ENCODE measurements at places on chromosomes 6 and 20.

DNA sequence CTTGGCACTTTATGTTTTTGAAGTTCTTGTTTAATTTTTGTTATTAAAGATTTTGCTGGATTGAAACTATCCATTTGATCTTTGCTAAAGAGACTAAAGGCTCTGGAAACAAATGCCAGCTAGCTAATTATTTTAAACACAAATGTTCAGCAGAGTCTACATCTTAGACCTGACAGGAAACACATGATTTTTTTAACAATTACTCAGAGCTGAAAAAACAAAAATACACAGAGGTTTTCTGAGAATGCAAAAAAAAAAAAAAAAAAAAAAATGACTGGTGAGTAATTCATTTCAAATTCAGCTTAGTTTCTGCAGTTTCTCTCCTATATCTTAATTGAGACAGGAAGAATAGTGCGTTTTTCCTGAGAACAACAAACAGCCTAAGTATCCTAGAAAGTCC is 448.0 kb downstream of the TENT5A start:
- DNase-seq: peak; percentile 51

DNA sequence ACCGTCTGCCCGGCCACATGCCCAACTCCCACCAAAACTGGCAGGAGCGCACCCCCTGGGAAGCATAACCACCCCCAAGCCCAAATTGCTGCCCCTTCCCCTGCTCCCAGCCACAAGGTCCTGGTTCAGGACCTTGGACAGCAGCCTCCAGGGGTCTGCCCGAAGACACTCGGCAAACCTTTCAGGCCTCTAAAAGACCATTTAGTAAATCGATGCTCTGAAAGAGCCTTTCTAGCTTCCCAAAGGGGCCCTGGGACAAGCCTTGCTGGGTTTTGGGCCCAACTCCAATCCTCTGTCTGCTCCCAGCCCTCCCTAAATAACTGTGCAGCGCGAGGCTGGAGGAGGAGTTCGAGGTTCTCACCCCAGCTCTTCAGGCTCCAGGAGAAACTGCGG is 30.5 kb downstream of the GRM4 start:
- peak; percentile 26 for DNase-seq

DNA sequence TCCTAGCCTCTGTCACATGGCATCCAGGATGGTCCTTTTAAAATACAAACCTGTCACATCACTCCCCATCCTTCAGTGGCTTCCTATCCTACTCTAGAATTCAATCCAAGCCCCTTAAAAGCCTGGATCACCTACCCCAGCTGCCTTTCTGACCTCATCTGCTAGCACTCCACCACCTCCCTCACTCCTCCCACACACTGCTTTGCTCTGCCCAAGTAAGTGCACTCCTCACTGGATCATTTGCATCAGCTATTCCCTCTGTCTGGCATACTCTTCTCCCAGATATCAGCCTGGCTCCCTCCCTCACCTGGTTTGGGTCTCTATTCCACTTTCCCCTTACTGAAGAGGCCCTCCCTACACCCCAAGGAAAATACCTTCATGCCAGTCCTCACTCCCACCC is 10.5 kb downstream of the C6orf136 start:
- DNase-seq: no peak

GRCh38 chr6:39214846-39215639 is 14.2 kb downstream of the KCNK5 start:
- no peak for DNase-seq

- DNase-seq: no peak
These were observed 104.2 kb downstream of the ANKS1A start for GRCh38 chr6:34993213-34993612.

DNA sequence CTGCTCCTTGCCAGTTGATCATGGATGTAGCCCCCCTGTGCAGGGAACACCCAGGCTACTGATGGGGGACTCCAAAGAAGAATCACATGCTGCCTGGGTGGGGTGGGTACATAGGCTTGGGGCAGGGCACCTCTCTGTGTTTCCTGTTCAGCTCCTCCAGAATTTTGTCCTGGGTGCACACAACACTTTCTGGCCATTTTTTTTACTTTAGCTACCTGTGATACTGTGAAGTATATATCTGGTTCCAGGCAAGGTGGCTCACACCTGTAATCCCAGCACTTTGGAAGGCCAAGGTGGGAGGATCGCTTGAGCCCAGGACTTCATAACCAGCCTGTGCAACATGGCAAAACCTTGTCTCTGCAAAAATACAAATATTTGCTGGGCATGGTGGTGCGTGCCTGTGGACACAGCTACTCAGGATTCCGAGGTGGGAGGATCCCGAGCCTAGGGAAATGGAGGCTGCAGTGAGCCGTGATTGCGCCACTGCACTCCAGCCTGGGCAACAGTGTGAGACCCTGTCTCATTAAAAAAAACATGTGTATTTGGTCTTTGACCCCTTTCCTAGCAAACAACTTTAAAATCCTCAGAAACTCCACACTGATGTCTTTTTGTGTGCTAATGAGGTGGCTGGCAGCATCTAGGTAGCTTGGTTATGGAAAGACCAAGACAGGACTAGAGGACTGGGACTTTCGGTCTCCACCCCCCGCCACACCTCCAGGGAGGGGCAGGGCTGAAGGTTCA is 14.1 kb downstream of the SLC4A11 start:
- no peak for DNase-seq

- DNase-seq: peak; percentile 47
These were observed 968 bp downstream of the PHF3 start for GRCh38 chr6:63636518-63637021.

- peak; percentile 72 for DNase-seq
These were observed 13.2 kb upstream of the TFB1M start for GRCh38 chr6:155327326-155328073.

DNA sequence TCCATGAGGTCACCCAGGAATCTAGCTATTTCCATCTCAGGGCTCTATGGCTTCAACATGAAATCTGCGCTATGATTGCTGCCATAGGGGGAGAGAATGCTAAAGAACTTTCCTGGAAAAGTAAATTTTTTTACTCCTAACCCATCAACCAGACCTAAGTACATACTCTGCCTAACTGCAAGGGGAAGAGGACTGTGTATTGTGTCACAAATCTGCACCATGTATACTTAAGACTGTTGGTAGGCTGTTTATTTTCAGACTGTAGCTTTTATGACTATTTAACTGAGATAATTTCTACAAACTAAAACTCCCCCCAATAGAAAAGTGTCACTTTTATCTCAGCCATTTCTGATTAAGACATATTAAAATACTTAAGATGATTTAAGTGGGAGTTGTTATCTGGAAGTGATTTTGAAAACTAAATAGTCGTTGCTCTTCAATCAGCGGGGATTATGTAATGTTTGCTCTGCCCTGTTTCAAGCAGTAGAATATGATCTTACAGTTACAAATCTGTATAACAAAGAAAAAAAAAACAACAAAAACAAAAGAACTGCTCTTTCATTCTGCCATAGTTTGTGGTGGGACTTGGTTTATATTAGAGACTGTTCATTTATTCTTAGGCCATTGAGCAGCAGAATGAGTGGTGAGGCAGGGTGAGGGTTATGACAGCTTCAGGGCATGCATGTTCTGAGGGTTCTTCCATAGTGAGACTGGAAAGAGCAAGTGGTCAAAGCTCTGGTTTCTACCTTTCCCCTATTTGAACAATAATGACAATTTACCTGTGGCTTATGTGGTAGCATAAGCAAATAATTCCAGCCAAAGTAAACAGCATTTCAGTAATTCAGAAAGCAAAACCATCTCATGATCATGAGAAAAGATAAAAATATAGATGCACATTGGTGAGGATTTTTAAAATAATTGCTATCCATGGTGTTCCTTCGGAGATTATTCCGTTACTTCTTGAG is 126.3 kb upstream of the CEP162 start:
- no peak for DNase-seq

- peak; percentile 72 for DNase-seq
These were observed 19.8 kb downstream of the FKBP5 start for GRCh38 chr6:35668744-35669450.

DNA sequence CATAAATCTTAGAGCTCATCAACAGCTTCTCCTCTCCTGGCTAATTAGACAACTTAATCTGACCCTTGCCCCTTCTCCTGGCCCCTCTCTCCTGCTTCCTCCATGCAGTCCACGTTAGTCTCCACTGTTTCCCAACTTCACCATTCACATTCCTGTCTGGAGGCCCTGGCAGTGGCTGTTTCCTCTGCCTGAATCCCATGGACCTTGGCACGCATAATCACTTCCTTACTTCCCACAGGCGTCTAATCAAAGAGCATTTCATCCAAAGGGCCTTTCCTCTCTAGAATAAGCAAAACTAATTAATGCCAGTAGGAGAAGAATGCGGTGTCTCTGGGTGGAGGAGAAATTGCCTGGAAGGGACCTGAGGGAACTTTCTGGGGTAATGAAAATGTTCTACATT is 16.4 kb upstream of the XRN2 start:
- DNase-seq: no peak

DNA sequence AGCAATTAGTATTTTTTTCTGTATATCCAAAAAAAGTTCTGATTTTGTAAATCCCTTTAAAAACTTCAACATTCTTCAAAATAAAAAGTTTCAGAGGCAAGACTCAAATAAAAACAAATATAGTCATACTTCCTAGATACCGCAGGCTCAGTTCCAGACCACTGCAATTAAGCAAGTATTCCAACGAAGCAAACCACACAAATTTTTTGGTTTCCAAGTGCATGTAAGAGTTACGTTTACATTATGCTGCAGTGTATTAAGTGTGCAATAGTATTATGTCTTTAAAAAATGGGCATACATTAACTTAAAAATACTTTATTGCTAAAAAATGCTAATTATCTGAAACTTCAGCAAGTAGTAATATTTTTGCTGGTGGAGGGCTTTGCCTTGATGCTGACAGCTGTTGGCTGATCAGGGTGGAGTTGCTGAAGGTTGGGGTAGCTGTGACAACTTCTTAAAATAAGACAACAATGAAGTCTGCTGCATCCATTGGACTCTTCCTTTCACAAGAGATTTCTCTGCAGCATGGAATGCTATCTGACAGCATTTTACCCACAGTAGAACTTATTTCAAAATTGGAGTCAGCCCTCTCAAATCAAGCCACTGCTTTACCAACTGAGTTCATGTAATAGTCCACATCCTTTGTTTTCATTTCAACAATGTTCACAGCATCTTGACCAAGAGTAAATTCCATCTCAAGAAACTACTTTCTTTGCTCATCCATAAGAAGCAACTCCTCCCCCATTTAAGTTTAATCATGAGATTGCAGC is 46.0 kb downstream of the PHIP start:
- peak; percentile 85 for DNase-seq

DNA sequence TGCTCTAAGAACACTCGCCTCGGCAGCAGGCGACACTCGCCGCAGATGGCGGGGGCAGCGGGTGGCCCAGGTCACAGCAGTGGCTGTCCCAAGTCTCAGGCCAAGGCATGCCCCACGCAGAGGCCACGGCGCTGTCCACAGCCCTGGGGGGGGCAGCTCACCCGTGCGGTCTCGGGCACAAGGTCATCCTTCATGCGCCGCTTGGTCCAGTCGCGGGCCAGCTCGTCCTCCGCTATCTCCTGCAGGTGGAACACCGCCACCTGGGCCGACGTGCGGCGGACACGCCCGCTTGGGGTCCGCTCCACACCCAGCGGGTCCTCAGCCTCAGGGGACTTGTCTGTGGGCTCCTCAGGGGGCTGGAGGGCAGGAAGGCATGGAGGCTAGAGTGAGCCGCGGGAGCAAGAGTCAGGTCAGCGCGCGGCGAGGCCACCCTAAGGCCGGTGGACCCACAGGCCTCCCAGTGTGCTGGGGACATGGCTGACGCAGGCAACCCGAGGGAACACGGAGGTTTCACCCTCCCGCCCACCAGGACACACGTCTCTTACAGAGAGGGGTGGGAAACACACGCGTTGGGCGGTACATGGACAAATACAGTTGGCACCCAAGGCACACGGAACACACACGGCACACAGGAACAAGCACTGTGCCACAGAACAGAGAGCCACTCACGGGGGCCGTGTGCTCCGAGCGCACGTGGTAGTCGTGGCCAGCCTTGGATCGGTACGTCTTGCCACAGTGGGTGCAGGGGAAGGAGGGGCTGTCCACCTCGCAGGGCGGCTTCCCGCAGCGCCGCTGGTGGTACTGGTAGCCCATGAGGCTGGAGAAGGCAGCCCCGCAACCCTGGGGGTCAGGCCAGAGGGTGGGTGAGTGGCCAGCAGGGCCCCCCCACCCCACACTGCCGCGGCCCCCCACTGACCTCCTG is 6.5 kb upstream of the UCKL1 start:
- no peak for DNase-seq

DNA sequence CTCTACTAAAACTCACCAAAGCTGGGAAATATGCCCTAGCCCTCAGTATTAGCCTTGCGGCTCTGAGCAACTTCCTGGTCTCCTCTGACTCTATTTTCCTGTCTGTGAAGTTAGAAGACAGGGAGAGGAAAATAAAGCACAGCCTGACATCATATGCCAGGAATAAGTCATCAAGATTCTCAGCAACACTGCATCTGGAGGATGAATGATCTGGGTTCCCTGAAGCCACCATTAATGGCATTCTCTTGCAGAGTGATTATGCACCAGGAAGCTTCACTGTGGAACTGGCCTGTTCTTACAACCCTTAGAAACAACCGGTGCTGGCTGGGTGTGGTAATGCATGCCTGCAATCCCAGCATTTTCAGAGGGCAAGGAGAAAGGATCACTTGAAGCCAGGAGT is 12.4 kb downstream of the ADGRF5 start:
- peak; percentile 22 for DNase-seq

DNA sequence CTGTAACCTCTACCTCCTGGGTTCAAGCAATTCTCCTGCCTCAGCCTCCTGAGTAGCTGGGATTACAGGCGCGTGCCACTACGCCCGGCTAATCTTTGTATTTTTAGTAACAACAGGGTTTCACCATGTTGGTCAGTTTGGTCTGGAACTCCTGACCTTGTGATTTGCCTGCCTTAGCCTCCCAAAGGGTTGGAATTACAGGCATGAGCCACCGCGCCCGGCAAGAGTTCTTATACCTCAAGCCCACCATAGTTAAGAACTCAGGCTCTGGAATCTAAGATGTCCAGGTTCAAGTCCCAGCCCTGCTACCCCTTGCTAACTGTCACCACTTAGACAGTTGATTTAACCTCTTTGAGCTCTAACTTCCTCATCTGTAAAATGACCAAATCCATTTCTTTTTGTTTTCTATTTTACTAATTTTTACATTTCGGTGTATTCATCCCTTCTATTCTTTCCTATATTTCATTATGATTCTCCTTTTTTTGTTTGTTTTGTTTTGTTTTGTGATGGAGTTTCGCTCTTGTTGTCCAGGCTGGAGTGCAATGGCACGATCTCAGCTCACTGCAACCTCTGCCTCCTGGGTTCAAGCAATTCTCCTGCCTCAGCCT is 104.8 kb upstream of the ZNF217 start:
- DNase-seq: no peak

DNA sequence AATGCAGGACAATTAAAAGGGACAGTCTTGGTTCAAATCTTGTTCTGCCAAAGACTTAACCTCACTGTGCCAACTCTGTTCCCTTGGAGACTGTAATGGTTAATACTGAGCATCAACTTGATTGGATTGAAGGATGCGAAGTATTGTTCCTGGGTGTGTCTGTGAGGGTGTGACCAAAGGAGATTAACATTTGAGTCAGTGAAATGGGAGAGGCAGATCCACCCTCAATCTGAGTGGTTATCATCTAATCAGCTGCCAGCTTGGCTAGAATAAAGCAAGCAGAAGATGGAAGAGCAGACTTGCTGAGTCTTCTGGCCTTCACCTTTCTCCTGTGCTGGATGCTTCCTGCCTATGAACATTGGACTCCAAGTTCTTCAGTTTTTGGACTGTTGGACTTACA is 474.4 kb downstream of the CD83 start:
- no peak for DNase-seq

- DNase-seq: no peak
These were observed 44.9 kb upstream of the JAG1 start for GRCh38 chr20:10718661-10719060.
